Activated CD8-positive, alpha-beta memory T cell treated with anti-CD3 and anti-CD28 coated beads, Interleukin-2, amount 10 ng/mL, durations not matched to agents 7 days and 5 days (primary cell): ENCODE measurements at places on chromosomes 5 and 9.

GRCh38 chr9:70049672-70050271 lies 6.1 kb downstream of the MAMDC2 start:
- DNase-seq, result no peak

DNA sequence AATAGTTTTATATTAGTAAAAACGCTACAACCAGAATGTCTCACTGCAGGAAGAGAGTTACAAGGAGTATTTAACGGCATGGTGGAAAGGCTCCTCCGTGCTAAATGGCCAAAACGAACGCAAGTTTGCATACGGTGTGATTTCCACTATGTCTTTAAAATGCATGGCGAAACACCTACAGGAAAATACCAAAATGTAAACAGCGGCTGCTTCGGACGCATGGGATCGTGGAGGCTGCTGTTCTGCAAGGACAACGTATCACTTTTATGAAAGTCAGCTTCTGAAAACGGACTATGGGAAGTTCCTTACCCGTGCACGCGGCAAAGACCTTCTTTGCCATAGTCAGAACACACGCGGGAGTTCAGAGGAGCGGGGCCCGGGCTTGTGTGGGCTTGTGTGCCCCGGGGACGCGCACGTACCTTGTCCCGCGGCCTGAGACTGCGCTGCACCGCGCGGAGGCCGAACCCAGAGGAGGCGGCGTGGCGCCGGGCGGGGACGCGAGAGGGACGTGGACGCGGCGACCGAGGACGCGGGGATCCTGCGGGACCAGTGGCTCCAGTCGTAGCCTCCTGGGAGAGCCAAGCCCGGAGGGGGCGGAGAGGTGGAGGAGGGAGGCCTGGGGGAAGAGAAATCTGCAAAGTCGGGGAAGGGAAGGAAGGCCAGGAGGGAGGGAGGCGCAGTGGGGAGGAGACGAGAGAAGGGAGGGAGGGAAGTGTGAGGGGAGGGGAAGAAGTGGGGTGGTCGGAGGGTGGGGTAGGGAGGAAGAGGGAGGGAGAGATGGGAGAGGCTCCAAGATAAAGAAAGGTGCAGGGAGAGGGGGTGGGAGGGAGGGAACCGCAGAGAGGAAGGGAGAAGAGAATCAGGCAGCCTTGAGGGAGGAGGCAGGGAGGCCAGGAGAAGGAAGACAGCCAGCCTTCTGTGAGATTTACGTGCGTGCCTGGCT lies at the start of gene CMBL:
TSS of gene CMBL (minus strand) at position 697 of the 943 bp plus-strand sequence. CDS start 17,140 bp downstream, outside the sequence.
- peak; percentile 45 for DNase-seq

DNA sequence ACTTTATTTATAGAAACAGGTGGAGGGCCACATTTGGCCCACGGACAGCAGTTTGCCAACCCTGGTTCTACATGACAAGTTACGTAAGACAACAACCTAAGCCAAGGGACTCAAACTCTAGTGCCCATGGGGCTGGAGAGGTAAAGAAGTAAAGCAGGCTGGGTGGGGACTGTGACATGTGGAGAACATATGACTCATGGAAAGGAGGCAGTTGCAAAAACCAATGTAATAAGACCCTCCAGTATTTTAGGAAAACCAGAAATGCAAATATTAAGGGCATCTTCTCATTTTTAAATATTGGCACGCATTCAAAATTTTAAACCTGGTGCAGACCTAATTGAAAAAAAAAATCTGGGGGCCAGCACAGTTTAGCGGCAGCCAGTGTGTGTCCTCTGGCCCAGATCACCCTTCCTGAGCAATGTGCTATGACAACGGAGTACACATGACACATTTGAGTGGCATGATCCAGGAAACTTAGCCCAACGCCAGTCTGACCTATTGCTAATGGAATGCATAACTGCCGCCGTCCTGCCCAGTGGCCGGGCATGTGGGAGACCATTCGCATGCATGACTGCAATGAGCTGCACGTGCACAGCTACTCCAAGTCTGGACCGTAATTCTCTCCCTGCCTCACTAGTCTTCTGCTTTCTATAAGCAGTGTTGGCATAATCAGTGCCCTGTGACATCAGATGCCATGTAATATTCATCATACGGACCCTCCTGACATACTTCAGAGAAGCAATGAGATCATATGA lies 97.2 kb downstream of the SH3TC2 start:
- no peak for DNase-seq

- no peak for DNase-seq
These were observed 63.5 kb downstream of the MRPS27 start for GRCh38 chr5:72256536-72256935.

GRCh38 chr5:26121338-26121737 lies 917.0 kb downstream of the CDH9 start:
- no peak for DNase-seq

DNA sequence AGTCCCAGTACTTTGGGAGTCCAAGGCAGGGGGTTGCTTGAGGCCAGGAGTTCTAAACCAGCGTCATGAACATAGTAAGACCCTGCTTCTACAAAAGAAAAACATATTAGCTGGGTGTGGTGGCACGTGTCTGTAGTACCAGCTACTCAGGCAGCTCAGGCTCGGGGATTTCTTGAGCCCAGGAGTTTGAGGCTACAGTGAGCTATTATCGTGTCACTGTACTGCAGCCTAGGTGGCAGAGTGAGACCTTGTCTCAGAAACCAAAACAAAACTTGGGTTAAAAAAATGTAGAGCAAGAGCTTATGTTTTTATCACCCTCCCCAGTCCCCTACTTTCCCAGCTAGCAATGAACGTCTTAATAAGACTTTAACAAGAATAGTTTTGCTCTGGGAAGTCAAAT lies 46.7 kb downstream of the UHRF2 start:
- DNase-seq, result no peak

- DNase-seq, result no peak
These were observed 76.8 kb upstream of the CDK20 start for GRCh38 chr9:88051138-88051537.

DNA sequence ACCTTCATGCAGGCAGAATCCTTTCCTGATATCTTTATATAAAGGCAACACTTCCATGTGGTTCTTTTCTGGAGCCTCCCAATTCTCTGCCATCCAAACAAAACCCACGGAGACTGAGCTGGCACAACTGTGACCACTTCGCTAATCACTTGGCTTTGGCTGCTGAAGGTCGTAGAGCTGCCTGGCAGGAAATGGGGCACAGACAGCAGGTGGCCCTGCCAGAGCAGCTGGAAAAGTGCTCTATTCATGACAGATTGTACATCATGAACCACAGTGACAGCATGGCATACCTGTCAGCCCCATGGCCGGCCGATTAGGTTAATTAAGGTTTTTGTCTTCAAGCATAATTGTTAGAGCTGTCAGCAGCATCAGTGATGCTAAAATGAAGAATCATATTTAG lies 141.9 kb upstream of the ANKRD55 start:
- DNase-seq, result no peak

- no peak for DNase-seq
These were observed 65.3 kb upstream of the ADAMTS2 start for GRCh38 chr5:179410291-179411160.

GRCh38 chr5:20041326-20042274 lies 53.6 kb upstream of the CDH18 start:
- DNase-seq, result no peak

GRCh38 chr5:16192311-16192710 lies 12.7 kb upstream of the MARCHF11 start:
- DNase-seq, result no peak

DNA sequence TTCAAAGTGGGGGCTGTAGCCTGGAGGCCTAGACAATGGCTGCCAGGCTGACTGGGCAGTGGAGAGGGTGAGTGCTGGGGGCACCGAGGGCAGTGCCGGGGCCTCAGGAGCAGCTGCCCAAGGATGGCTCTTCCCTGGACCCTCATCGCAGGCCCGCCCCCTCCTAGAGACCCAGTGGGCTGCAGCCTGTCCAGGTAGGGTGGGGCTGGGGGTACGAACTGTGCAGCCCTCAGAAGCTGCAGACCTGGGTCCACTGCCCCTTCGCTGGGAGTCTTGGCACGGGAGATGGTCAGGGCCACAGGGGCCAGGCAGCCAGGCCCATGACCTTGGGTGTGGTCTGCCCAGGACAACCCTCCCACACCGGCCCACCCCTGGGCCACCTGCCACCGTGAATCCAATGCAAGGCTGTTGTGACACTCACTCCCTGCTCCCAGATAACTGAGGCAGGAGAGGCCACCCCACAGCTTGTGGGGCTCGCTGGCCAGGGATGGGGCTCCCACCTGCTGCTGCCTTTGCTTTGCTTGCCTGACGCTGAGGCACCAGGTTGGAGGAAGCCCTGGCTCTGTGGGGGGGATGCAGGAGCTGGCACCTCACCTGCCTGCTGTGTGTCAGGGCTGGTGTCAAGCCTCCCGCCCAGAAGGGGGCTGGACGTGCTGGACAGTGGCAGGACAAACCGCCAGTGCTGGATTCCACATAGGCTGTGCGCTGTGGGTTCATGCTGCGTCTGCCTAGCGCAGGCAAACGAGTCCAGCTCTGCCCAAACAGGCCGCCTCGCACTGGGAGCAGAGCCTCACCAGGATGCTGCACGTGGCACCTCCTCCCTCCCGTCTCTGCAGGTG lies 23.1 kb upstream of the SLC9A3 start:
- no peak for DNase-seq

DNA sequence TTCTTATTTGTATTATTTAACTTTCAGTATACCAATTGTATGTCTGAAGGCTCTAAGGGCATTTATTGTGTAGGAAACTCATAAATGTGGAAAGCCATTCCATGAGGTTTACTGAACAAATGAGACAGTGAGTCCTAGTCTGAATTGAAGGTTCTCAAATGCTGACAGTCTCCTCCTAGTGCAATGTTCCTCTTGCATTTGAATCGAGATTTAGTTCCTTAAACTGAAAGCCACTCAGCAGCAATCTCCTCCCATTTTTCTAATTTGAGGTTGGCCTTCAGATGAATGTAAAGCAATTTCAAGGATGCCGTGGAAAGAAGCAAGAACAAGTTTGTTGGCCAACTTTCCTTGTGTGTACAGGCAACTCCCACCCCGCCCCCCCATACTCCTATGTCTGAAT lies 493.2 kb upstream of the KLF4 start:
- no peak for DNase-seq
